ENCODE measurements at places on chromosomes 13 and 19. TPM values are rescaled to one million over a fixed set of nuclear protein-coding genes. Genes with fewer than 3 reads are reported as not detected.

Gene ATP4A
- not detected for total RNA-seq

DNA sequence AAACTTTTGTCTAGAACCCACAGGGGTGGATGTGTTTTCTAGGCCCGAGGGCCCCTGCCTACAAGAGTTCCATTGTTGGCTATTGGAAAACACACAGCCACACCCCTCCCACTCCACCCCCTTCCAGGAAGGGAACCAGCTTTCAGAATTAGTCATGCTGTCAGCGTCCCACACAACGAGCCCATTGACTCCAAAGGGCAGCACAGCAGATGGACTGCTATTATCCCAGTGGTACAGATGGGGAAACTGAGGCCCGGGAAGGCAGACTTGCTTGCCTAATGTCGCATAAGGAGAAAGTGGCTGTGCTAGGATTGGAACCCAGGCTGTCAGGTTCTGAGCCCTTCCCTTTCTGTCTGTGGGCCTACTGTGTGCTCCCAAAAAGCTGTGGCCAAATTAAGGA is 8.1 kb upstream of the FXYD3 start:
- peak; percentile 8 for DNase-seq

- DNase-seq = peak; percentile 3
Observed at GRCh38 chr13:96652506-96652905, 341.8 kb downstream of the OXGR1 start.

DNA sequence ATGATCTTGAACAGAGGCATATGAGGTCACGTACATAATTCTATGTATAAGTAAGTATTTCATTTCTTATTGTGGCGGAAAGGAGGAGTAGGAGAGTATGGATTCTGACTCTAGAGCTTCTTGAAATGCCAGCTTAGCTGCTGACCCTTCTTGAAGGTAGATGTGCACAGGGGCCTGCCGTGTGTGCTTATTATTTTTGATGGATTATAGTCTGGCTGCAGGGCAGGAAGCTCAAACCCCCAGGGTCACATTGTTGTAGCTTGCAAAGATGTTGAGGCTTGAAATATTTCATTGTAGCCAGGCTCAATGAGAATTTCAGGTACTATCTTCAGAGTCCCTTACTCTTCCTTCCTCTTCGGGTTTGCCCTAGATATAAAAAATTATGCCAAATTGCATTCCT is 418.8 kb downstream of the OLFM4 start:
- DNase-seq = no peak

- DNase-seq = no peak
Observed at GRCh38 chr19:2661615-2662014, 40.9 kb downstream of the GNG7 start.

Gene DCT
- total RNA-seq = under 0.01 TPM

DNA sequence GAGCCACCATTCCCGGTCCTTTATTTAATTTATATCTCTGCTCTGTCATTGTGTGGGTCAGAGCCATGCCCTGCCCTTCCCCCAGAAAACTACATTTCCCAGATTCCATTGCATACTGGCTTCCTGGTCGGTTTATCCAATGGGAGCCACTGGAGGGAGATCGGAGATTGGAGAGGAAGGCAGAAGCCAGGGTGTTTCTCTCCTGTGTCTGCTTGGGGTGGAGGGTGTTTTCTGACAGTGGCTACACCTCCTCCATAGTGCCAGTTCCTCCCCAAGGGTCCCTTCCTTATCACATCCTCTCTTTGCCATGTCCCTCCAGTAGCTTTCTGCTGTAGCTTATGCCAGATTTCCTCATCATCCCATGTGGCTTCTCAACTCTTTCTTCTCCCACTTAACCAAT is 19.0 kb downstream of the OLFM2 start:
- DNase-seq = peak; percentile 43

- DNase-seq = no peak
Observed at GRCh38 chr19:1081301-1082164, 13.6 kb downstream of the POLR2E start.
